ENCODE measurements at places on chromosomes 1 and 21. TPM values are rescaled to one million over a fixed set of nuclear protein-coding genes. Genes with fewer than 3 reads are reported as not detected.

- peak; percentile 65 for DNase-seq
Observed at GRCh38 chr1:236035681-236036101, 29.2 kb downstream of the NID1 start.

DNA sequence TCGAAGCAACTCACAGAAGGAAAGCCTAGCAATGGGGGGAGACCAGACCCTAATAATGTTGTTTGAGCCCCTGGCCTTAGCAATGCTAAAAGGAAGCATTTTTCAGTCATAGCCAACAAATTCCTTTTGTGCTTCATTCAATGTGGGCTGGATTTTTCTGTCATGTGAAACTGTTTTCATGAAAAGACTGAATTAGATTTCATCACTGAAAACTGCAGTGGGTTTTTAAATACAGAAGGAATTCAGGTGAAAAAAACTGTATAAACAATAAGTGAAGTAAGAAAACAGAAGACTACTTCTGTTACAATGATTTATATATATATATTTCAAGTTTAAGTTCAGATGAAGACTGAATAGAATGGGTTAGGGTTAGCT is 204.8 kb downstream of the SMYD3 start:
- no peak for DNase-seq

- DNase-seq, result peak; percentile 22
Observed at GRCh38 chr1:3014050-3014440, 7.2 kb upstream of the ACTRT2 start.

- DNase-seq, result no peak
Observed at GRCh38 chr21:26719750-26720149, 125.5 kb downstream of the ADAMTS1 start.

- DNase-seq, result no peak
Observed at GRCh38 chr21:26127073-26127814, 43.3 kb downstream of the APP start.

DNA sequence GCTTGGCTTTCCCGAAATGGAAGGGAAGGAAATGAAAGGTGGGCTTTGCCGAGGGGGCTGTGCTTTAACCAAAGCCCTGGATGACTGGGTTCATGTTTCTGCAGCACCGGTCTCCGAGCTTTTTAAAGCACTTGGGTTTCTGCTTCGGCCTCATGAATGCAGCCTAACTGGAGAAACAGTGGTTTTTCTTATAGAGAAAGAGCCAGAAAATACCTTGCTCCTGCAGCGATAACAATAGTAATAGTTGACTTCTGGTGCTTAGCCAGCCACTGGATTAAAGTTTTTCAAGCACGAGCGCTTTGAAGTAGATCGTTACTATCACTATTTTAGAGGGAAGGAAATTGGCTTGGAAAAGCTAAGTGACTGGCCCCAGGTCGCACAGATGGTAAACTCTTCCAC is 500 bp upstream of the DOCK7 start:
- no peak for DNase-seq

- DNase-seq, result no peak
Observed at GRCh38 chr21:43578677-43579303, 80.5 kb downstream of the HSF2BP start.

- DNase-seq, result no peak
Observed at GRCh38 chr21:44579056-44579832, 1.2 kb downstream of the KRTAP10-5 start.

DNA sequence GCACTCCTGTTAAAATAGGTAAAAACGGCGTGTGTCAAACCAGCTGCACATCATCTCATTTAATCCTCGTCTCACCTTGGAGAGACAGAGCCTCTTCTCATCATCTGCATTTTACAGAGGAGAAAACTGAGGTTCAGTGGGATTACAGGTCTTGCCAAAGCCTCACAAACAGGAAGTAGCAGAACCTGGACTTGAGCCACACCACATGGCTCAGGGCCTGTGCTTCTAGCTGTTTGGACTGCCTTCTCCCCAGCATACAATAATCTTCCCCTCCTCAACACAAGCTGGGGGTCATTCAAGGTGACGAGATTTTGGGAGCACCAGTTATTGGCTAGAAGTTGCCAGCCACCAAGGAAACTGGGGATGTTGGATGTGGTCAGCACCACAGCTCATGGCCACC is 167.9 kb upstream of the ZC3H12A start:
- no peak for DNase-seq

GRCh38 chr21:28229814-28230213 is 762.9 kb downstream of the LTN1 start:
- no peak for DNase-seq

Gene SV2A
- 0.83 TPM for total RNA-seq

- no peak for DNase-seq
Observed at GRCh38 chr1:10155087-10155712, 55.2 kb upstream of the KIF1B start.

DNA sequence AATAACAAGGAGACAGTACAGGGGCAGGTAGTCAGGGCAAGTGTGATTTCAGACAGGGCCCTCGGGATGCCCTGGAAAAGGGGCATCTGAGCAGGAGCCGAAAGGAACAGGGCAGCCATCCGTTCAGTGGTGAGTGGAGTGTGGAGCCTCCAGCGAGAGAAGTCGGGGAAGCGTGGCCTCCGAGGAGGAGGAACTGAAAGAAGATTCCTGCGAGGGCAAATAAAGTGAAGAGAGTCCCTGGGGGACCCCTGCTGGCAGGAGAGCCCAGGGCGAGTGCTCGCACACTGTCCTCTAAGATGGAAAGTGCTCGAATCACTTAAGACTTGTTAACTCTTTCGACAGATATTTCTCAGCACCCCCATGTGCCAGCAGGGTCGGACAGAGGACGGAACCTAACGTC is 3.5 kb upstream of the UTS2 start:
- no peak for DNase-seq

DNA sequence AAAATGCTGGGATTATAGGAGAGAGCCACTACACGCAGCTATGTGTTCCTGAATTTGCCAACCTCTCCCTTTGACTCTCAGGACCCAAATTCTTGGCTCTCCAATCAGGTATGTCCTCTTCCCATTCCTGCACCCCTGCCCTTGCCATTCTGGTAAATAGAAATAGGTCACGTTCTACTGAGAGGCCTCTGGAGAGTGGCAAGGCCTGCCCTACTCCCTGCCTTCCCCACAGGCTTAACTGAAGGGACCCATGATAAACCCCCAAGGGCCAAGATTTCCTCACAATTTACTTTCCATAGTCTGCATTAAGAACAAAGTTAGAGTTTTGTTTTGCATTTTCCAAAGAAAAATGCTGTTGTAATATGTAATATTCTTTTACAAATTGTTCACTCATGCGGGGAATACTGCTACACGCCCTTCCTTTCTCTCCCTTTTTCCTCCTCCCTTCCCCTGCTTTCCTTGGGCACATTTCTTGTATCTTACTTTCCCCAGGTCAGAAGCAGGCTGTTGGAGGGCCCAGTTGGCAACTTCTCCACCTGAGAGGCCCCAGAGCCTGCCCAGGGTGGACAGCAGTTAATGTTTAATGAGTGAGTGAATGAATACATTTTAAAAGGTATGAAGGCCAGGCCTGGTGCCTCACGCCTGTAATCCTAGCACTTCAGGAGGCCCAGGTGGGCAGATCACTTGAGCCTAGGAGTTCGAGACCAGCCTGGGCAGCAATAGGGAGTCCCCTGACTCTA is 33.9 kb upstream of the PUM1 start:
- no peak for DNase-seq

DNA sequence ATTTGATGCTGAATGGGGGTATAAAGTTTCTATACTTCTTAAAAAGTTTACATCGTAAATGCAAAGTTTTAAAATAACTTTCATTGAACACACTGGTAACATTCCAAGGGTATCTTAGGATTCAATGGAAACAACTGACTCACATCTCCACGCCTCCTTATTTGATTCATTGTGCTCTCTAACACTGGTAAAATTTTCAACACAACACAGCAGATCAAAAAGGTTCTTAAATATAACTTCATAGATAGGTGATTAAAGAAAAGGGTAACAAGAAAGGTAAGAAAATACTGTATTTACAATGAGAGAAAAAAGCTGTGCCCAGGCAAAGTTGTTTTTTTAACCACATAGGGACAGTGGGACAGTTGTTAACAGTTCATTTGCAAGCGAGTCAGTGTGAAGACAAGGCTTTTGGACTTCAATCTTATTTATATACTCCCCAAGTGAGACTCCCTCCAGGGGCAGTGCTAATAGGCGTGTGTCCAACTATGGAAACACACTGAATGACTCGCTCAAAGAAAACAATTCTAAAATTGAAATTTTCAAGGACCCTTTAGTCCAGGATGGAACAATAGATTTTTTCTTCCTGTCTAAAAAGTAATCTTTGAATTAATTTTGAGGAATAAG is 140.5 kb downstream of the TIAM1 start:
- no peak for DNase-seq

DNA sequence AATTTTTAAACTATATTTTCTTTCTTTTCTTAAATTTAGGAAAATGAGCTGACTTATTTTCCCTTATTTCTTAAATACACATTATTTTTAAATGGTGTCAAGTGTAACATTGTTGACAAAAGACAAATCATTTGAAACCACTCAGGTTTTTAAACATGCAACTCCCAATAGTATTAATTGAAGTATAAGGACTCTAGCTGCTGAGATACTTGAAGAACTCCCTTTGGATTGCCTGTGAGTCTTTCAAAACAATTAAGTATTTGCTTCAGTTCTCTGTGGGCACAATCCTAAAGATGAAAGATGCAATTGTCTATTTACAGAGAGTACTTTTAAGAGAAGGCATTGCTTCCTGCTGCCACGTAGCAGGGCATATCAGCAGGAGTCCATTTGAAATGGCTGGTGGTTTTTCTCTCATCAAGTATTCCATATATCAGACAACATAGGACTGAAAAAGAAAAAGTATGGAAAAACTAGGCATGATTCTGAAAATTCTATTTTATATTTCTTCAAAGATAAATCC is 373.4 kb downstream of the NEGR1 start:
- DNase-seq, result no peak

GRCh38 chr1:94120570-94120901 is 412 bp downstream of the ABCA4 start:
- DNase-seq, result peak; percentile 46

Gene ADGRB2
- 7.7 TPM for total RNA-seq

DNA sequence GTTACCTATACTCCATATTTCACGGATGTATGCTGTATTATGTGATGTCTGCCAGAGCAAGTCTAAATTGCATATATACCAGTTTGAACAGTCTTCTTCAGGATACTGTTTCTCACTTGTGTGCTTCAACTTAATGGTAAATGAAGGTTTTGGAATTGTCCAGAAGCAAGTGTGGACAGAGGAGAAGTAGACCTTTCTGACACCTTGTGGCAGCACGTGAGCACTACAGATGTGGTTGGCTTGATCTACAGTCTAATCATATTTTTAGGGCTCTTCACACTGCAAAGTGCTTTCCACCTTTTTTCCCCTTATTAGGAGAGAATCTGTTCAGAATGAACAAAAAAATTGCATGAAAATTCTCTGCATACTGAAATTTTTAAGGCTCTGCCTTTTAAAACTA is 10.9 kb downstream of the MORC3 start:
- DNase-seq, result no peak

GRCh38 chr1:111372336-111372965 is 55.1 kb downstream of the OVGP1 start:
- DNase-seq, result no peak

Gene RNU1-3
- total RNA-seq, result 6,195 TPM

Gene CELA3A
- total RNA-seq, result not detected

Gene CFAP141
- not detected for total RNA-seq

Gene RPL22
- total RNA-seq, result 205 TPM

Gene F5
- total RNA-seq, result 0.97 TPM

- no peak for DNase-seq
Observed at GRCh38 chr1:26164861-26165842, 3.6 kb downstream of the C1orf232 start.

Gene HSD17B7
- total RNA-seq, result 4.6 TPM

DNA sequence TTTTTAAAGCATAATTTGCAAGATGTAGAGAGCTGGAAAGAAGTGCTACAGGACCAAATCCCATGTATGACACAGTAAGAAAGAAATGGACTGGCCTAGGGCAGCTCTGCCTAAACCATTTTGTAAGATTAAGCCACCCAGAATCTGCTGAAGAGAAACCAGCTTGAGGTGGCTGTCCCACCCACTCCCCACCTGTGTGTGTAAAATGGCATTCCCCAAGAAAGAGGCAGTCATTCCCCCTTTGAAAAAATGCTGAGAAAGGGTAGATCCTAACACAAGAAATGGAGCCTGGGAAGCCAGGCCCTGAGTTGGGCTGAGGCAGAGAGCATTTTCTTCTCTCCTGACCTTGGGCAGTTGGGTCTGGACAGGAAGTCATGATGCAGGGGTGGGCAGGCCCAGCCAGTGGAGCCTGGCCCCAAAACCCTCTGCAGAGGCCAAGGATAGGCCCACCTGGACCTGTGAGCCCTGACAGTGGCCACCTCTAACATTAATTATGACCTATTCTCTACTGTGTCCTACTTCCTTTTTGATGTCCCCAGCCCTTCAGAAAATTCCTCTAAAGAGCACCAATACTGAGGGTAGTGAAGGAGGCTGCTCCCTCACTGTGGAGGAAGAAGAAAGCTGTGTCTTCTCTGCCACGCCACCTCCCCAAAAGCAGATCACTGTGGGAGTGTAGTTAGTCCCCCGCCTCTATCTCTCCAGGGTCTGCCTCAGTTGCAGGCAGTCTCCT is 94.0 kb downstream of the EDEM3 start:
- DNase-seq, result no peak

DNA sequence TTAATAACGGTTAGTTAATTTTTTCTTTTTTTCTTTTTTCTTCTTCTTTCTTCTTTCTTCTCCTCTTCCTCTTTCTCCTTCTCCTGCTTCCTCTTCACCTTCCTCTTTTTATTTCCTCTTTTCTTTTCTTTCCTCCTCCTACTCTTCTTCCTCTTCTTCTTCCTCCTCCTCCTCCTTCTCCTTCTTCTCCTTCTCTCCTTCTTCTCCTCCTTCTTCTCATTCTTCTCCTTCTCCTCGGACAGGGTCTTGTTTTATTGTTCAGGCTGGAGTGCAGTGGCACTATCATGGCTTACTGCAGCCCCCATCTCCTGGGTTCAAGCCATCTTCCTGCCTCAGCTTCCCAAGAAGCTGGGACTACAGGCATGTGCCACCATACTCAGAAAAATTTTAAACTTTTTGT is 13.4 kb upstream of the ACBD3 start:
- DNase-seq, result no peak

DNA sequence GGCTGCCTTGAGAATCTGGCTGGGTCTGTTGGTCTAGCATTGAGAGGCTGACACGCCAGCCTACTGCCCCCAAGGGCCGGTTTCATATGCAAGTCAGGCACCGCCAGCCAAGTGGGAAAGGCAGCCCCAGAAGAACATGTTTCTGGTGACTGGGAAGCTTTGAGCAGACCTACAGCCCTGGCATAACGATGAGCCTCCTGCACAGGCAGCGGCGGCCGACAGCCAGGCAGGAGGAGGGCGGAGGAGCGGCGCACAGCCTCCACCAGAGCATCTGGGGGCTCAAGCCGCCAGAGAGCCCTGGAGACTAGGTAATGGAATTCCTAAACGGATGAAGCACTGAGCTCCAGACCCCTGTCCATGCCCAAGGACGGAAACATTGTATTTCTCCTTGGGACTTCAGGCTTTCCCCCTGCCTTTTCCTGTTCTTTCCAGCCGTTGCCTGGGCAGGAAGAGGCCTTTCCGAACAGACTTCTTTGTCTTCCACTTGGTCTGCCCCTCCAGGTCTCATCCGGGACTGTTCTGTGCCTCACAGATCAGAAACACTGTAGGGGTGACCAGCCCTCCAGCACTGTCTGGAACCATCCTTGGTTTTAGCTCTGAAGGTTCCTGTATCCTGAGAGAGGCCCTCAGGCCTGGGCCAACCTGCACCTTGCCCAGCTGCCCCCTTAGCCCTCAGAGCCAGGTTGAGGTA is 59.5 kb downstream of the IRF2BP2 start:
- no peak for DNase-seq

- no peak for DNase-seq
Observed at GRCh38 chr1:208154679-208155642, 89.2 kb downstream of the PLXNA2 start.

GRCh38 chr1:24898152-24898908 is 31.7 kb downstream of the RUNX3 start:
- DNase-seq, result peak; percentile 76
